ENCODE measurements at places on chromosomes 2 and 18.

DNA sequence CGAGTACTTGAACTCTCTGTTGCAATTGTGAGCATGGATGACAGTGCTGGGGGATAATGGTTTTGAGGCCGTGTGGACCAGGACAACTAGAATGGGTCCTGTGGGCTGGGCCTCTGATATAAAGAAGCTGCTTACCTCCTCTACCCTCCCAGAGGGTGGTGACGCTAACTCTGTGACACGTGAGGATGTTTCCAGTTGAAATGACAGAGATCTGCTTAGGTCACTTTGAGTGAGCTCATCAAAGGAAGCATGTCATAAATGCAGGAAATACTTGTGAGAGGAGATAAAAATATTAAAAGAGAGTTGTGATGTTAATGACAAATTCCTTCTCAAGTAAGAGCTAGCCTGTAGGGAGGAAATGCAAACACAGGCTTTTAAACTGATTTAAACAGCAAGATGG is 16.4 kb downstream of the RMC1 start:
- no peak for DNase-seq

GRCh38 chr2:43894743-43895142 is 56.0 kb downstream of the ABCG8 start:
- no peak for DNase-seq

DNA sequence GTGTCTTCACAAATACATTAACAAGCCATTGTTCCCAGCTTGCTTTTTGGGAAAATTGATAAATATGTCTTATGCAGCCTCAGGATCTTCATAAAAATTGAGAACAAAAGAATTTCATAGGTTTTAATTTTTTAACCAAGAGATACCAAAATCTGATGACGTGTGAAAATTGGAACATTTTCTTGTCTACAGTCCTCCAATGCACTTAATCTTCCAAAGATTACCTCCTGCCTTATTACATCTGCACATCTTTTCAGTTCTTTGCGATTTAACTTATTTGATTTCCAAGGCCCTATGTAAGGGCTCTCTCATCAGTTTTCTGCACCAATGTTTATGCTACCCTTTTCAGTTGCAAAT is 3.1 kb downstream of the MRPL35 start:
- no peak for DNase-seq

- no peak for DNase-seq
Observed at GRCh38 chr2:189542145-189542882, 38.3 kb downstream of the SLC40A1 start.

GRCh38 chr18:57121542-57122112 is 25.3 kb upstream of the BOD1L2 start:
- DNase-seq, result no peak

GRCh38 chr2:6730003-6730402 is 135.7 kb downstream of the CMPK2 start:
- DNase-seq, result no peak

DNA sequence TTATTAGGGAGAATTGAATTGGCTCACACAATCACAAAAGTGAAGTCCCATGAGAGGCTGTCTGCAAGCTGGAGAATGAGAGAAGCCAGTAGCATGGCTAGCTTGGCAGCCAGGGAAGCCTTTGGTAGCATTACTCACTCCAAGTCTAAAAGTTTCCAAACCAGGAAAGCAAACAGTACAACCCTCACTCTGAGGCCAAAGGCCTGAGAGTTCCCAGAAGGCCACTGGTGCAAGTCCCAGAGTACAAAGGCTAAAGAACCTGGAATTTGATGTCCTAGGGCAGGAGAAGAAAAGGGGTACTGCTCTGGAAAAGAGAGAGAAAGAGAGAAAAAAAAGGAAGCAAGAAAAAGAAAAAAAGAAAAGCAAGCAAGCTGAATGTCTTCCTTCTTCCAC is 318.2 kb downstream of the RND3 start:
- DNase-seq, result no peak

GRCh38 chr2:120308038-120308910 is 37.7 kb upstream of the INHBB start:
- no peak for DNase-seq

Data from activated CD4-positive, alpha-beta T cell treated with anti-CD3 and anti-CD28 coated beads, Interleukin-10, Interleukin-2, amounts not matched to agents 100 ng/mL and 50 ng/mL, durations not matched to agents 16 hours and 8 hours (primary cell).